ENCODE measurements at places on chromosomes 13 and 19.
A peak's percentile ranks its signal among the peaks of the same experiment; 100 is the strongest.

GRCh38 chr19:41918095-41918494 lies 10.2 kb downstream of the ERFL start:
- no peak for DNase-seq

DNA sequence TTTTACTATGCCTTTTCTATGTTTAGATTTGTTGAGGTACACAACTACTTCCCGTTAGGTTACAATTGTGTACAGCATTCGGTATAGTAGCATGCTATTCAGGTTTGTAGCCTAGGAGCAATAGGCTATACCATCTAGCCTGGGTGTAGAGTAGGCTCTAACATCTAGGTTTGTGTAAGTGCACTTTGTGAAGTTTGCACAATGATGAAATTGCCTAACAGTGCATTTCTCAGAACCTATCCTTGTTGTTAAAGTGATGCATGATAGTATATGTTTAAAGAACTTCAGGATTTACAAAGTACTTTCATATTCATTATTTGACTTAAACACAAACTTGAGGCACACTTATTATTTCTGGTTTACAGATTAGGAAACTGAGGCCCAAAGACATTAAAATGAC lies 11.5 kb upstream of the SERPINE3 start:
- DNase-seq: no peak

DNA sequence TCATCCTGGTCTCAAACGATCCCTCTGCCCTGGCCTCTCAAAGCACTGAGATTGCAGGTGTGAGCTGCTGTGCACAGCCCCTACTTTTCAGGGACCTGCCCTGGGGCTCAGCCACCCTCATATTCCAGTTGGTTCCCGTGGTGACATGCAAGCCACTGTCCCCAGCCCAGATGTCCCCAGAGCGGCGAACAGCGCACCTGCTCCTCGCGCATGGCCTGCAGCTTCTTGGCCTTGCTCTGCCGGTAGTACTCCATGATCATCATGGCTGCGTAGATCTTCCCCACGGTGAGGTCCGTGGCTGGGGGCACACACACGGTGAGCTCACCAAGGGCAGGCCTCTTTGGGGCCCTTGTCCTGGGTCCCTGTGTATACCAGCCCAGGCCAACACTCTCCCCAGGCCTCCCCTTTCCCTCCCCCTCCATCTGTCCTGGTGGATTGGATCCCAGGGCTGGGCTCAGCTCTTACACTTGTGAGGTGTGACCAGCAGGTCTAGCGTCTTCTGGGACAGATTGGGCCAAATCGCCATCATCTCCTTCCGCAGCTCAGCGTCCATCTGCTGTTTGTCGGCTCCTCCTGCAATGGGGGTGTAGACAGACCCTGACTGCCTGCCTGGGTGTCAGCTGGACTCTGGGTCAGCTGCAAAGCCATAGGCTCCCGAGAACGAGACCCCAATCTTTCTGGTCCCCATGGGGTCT lies 64.0 kb downstream of the IER2 start:
- DNase-seq: no peak

- peak; percentile 30 for DNase-seq
Measured at GRCh38 chr19:53192771-53193534, at the start of gene ZNF665. TSS of gene ZNF665 (minus strand) at chr19:53193358. CDS start at chr19:53182898, 10,460 bp downstream.

- DNase-seq: no peak
Measured at GRCh38 chr19:34787059-34787824, 14.2 kb upstream of the ZNF599 start.

- no peak for DNase-seq
Measured at GRCh38 chr19:1663852-1664251, 11.4 kb upstream of the TCF3 start.

DNA sequence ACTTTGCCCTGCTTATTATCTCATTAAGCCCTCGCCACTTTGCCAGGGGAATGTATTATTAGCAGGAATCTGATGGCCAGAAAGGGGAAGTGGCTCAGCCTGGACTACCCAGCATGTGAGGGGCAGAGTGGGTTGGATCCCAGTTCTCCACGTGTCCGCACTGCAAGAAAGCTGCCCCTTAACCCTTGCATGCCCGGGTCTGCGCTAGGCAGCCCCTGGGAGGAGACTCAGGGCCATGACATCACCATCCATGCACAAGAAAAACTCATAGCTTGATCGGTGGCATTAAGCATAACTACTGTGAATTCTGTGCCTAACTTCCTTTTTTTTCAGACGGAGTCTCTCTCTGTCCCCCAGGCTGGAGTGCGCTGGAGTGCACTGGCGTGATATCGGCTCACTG lies 8.9 kb downstream of the CACNG8 start:
- DNase-seq: no peak

GRCh38 chr19:6236310-6237291 lies 43.2 kb downstream of the MLLT1 start:
- no peak for DNase-seq

- no peak for DNase-seq
Measured at GRCh38 chr13:20258208-20258962, 26.3 kb upstream of the GJB6 start.

DNA sequence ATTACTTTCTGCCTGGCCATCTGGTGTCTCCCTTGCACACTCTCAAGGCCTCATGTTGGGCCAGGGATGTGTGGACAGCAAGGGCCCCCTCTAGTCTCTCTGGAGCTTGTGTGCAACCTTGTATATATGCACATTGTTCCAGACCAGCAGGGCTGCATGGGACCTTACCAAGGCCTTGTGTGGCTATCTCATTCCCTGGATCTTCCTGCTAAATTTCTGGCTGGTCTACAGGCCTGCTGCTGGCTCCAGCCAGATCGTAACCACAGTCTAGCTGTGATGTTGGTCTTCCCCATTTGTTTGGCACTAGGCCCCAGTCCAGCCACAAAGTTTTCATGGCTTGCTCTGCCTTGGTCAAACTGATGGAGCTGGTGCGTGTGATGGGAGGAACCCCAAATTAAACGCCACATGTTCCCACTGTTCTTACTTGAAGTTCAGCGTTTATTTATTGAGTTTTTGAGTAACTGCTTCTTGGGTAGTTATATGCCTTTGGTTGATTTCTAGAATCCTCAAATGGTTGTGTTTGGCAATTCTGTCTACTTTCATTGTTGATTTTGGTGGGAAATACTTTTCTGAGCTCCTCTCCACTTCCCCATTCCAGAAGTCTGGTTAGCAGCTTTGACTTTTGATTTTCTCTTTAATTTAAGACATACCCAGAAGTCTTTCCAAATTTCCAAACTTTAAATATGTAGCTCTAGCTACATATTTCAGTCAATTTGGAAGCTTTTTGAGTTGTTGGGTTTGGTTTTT lies 56.4 kb downstream of the SIPA1L3 start:
- DNase-seq: no peak

DNA sequence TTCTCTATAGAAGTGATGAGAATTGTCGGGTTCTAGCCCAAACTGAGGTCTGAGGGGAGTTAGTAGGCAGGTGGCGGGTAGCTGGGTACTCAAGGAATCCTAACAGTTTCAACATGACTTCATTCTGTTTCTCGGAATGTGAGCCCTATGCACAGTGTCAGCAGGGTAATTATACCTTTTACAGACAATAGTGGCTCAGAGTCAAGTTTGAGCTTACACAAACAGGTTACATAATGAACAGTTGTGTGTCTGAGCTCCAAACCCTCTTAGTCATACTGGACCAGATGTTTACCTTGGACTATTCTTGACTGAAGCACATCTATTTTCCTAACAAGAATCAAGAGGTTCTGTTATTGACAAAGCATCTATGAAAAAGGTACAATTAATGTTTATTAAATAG lies 1066.7 kb upstream of the PCDH20 start:
- no peak for DNase-seq

DNA sequence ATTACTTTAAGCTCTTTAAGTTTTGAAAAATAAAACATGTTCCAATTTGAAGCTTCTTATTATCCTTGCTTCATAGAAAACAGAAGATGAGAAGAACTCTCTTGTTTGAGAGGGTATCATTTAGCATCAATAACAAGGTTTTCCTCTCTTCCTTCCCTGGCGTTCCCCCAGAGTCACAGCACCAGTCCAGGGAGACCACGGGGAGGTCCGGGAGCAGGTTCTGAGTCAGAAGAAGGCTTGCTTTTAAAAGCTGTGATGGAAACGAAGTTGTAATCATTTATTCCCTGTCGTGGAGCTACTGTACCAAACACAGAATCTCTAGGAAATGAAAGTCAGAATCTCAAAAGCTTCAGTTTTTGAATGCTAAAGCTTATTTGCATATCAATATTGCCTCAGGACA lies 174.0 kb upstream of the LSM14A start:
- no peak for DNase-seq

- DNase-seq: no peak
Measured at GRCh38 chr19:1156305-1156801, 17.7 kb downstream of the SBNO2 start.

GRCh38 chr13:99528547-99528946 lies 27.3 kb downstream of the TM9SF2 start:
- no peak for DNase-seq

DNA sequence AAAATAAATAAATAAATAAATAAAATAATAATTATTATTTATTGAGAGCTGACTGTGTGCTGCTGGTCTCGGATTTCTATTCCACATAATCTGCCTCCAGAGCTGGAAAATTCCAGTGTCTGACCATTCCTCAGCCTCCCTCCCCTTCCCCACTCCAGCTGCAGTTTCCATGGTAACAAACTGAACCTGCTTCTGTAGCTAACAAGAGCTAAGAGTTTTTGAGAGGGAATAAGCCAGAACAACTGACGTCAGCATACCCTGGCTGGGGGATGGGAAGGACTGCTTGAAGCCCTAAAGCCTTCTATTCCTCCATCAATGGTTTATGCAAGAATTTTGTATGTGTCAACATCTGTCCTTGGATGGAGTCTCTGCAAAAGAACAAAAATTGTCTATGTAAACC lies 26.0 kb upstream of the PEG3 start:
- no peak for DNase-seq

GRCh38 chr19:19468424-19469050 lies 46.8 kb downstream of the TSSK6 start:
- no peak for DNase-seq

DNA sequence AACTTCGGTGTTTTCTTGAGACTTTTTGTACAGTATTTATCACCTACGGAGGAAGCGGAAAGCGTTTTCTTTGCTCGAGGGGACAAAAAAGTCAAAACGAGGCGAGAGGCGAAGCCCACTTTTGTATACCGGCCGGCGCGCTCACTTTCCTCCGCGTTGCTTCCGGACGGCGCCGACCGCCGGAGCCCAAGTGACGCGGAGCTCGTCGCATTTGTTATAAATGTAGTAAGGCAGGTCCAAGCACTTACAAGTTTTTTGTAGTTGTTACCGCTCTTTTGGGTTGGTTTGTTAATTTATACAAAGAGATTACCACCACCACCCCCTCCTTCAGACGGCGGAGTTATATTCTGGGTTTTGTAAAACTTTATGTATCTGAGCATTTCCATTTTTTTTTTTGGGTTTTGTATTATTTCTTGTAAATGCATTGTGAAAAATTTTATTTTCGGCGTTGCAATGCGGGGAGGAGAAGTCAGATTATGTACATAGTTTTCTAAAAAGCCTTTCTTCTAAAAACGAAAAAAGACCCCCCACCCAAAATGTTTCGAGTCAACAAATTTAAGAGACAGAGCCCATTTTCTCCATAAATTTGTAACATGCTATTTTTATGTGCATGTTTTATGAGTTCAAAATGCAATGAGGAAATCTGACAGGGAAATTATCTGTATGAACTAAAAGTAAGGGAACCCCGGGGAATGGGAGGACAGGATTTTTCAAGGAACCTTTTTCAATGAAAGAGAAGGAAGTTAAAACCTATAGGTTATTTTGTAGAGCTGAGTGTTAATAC lies 2.3 kb downstream of the SOX1 start:
- DNase-seq: no peak

GRCh38 chr13:113928685-113929627 lies 44.9 kb downstream of the C13orf46 start:
- DNase-seq: no peak

DNA sequence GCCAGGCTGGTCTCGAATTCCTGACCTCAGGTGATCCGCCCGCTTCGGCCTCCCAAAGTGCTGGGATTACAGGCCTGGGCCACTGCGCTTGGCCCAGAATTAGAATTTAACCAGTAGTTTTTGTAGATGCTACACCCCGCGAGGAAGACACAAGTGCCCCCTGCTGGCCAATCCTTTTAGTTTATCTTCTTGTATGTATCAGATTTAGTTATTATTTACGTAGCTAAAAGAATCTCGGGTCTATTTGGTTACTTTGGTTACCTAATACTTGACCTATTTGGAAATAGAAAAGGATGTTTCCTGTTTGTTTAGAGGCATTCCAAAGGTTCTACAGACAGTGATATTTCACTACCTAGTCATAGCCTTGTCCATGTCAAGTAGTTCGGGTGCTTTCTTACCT lies 22.0 kb downstream of the MUC16 start:
- DNase-seq: no peak

GRCh38 chr19:35712567-35713505 lies 5.0 kb upstream of the KMT2B start:
- no peak for DNase-seq

DNA sequence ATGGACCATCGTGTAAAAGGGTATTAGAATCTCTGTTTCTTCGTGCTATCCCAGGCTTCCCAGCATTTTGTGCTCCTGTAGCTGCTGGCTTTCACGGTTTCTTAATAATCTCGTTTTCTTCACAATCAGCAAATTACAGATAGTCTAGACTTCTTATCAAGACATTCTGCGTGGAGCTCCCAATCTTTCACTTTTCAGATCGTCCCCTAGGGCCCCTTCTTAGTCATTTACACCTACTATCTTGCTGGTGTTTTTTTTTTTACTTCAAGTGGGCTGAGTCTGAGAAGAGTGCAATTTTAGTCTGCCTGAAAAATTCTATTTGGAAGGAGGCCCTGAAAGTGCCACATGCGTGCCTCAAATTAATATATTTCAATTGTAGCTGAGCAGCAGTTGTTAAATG lies 275.1 kb downstream of the SHISA2 start:
- DNase-seq: no peak

DNA sequence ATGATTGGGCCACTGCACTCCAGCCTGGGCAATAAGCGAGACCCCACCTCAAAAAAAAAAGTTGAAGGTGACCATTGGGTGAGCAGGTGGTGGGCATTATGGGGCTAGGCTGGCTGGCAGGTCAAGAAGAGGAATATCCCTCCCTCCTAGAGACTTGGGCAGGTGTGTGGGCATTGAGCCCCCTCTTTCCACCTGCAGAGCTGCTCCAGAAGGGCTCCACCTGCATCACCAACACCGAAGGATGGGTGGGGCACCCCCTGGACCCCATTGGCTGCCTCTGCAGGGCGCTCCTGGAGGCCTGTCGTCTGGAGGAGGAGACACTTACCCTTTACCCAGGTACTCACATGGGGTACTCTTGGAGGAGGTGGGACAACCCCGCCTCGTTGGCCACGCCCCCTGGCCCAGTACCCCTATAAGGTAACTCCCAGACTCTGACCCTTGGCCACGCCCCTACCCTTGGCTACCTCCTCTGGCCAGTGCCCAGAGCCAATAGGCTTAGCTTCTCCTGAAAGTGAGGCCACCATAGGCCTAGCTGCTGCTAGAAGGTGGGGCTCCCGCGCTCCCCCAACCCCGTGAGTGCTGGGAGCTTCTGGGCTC lies 21.9 kb downstream of the ZSWIM4 start:
- DNase-seq: no peak

GRCh38 chr13:111046590-111047141 lies 68.4 kb upstream of the ARHGEF7 start:
- DNase-seq: no peak

GRCh38 chr13:109336730-109337129 lies 449.7 kb downstream of the IRS2 start:
- DNase-seq: no peak

GRCh38 chr19:34325981-34326787 lies 38.8 kb upstream of the GPI start:
- no peak for DNase-seq
